CD4-positive, alpha-beta T cell (primary cell): ENCODE measurements at places on chromosomes 3 and 15. TPM values are rescaled to one million over a fixed set of nuclear protein-coding genes. Genes with fewer than 3 reads are reported as not detected.
A peak's percentile ranks its signal among the peaks of the same experiment; 100 is the strongest.

Gene GATM
- total RNA-seq = 0.70 TPM

Gene PLAAT1
- total RNA-seq = not detected

Gene XIRP1
- not detected for total RNA-seq

Gene GADL1
- not detected for total RNA-seq

Gene PLA2G4E
- total RNA-seq = not detected

Gene FBXL22
- total RNA-seq = 0.66 TPM

Gene AADACL2
- total RNA-seq = not detected

Gene LRRC31
- total RNA-seq = not detected

Gene RASGRP1
- total RNA-seq = 66.6 TPM

DNA sequence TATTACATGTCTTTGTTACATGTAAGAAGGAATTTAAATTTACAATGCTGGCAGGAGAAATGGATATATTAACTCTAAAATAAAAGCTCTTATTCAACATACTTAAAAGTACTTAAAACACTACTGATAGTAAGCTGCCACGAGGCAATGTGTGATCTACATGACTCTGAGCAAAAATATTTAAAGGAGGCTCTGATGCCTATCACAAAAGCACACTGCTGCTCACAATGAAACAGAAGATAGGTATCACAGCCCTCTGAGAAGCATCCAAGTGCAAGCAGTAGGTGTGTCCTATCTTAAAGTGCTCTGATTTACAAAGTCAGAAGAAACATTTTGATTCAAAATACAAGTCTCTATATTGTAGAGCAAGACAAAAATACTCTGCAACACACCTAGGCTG, 371.2 kb upstream of the WNT5A start:
- H3K27me3 ChIP-seq = peaks cover 3% of the 10 kb centered on the region
- H3K4me1 ChIP-seq = no peaks in the 10 kb centered on the region
- no peak overlapping the region for H3K27ac ChIP-seq
- H3K4me3 ChIP-seq = no peak overlapping the region

- no peak overlapping the region for H3K27ac ChIP-seq
- no peaks in the 10 kb centered on the region for H3K27me3 ChIP-seq
- no peak overlapping the region for H3K4me3 ChIP-seq
- H3K4me1 ChIP-seq = no peaks in the 10 kb centered on the region
Observed at GRCh38 chr15:56989411-56989924, 71.0 kb downstream of the TCF12 start.

DNA sequence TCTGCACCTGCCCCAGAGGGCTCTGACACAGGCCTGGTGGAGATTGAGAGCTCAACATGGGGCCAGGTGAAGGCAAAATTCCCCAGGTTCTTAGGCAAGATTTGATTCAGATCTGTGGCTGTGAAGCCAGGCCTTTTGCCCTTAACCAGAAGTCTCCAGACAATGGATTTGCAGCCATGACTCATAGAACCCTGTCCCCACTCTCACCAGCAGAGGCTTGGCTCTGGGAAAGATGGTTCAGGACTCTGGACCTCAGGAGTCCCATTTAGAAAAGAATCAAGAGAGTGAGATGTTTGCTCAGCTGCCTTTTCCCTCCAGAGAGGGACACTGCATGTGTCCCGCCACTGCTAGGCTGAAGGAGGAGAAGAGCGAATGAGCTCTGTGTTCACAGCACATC, 361.4 kb upstream of the ICE2 start:
- H3K36me3 ChIP-seq = no peaks in the 10 kb centered on the region
- H3K4me1 ChIP-seq = peaks cover 78% of the 10 kb centered on the region
- H3K27ac ChIP-seq = peak overlapping the region; percentile 59
- peak overlapping the region; percentile 59 for H3K4me3 ChIP-seq

DNA sequence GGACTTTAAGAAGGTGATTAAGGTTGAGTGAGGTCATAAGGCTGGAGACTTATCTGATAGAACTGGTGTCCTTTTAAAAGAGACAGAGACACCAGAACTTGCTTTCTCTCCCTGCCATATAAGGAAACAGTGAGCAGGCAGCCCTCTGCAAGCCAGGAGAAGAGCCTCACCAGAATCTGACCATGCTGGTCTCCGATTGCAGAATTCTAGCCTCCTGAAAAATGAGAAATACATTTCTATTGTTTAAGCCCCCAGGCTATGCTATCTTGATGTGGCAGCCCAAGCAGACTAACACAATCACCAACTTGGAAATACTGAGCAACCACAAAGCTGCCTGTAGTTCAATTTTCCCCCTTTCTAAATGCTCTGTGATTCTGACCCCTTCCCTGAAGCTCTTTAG, 161.4 kb upstream of the RARB start:
- H3K4me1 ChIP-seq = no peaks in the 10 kb centered on the region
- no peak overlapping the region for H3K27ac ChIP-seq
- no peaks in the 10 kb centered on the region for H3K27me3 ChIP-seq
- H3K4me3 ChIP-seq = no peak overlapping the region
- no peaks in the 10 kb centered on the region for H3K36me3 ChIP-seq
- DNase-seq = no peak

- no peak overlapping the region for H3K27ac ChIP-seq
- no peak overlapping the region for H3K4me3 ChIP-seq
- H3K36me3 ChIP-seq = no peaks in the 10 kb centered on the region
- DNase-seq = no peak
Observed at GRCh38 chr3:138408751-138409570, 25.5 kb upstream of the ESYT3 start.

DNA sequence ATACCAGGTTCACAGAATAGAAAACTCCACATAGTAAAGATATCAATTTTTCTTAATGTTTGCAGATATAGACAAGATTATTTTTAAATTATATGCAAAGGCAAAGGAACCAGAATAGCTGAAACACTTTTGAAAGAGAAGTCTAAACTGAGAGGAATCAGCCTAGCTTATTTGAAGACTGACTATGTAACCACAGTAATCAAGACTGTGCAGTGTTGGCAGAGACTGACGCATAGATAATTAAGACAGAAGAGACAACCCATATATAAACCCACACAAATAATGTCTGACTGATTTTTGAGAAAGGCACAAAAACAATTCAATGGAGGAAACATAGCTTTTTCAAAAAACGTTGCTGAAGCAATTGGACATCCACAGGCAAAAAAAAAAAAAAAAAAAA, 28.6 kb upstream of the ACKR4 start:
- no peaks in the 10 kb centered on the region for H3K27me3 ChIP-seq
- H3K4me1 ChIP-seq = no peaks in the 10 kb centered on the region
- H3K4me3 ChIP-seq = no peak overlapping the region
- H3K36me3 ChIP-seq = no peaks in the 10 kb centered on the region
- H3K27ac ChIP-seq = no peak overlapping the region

GRCh38 chr3:112619295-112619694, 21.6 kb downstream of the CCDC80 start:
- no peak for DNase-seq
- no peaks in the 10 kb centered on the region for H3K4me1 ChIP-seq
- no peak overlapping the region for H3K27ac ChIP-seq

DNA sequence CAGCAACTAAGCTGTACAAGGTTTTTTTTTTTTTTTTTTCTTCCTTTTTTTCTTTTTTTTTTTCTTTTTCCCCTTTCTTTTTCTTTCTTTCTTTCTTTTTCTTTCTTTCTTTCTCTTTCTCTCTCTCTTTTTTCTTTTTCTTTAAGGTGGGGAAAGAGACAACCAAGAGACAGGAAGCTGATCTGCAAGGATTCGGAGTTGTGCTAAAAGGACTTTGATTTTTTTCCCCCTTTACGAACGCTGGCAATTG, 148 bp downstream of the RBMS3 start:
- H3K36me3 ChIP-seq = no peaks in the 10 kb centered on the region
- H3K4me1 ChIP-seq = peaks cover 10% of the 10 kb centered on the region
- H3K4me3 ChIP-seq = peak overlapping the region; percentile 48
- no peaks in the 10 kb centered on the region for H3K27me3 ChIP-seq

DNA sequence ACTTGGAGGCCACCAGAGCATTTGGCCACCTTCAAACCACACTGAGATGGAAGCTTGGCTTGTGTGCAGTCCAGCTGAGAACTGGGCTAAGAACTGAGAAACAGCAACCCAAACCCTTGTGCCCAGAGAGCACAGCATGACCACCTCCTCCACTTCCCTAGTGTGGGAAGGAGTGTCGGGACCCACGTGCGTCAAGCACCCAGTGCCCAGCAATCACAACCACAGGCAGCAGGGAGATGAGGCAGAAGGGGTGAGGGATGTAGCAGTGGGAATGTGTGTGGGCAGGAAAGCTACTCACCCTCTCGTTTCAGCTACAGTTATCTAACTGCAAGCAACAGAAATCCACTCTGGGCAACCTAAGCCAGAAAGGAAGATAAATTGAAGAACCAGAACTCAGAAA, 25.0 kb upstream of the RFTN1 start:
- H3K36me3 ChIP-seq = no peaks in the 10 kb centered on the region
- no peak overlapping the region for H3K4me3 ChIP-seq
- DNase-seq = no peak
- H3K27ac ChIP-seq = no peak overlapping the region
- H3K27me3 ChIP-seq = peaks cover 5% of the 10 kb centered on the region

DNA sequence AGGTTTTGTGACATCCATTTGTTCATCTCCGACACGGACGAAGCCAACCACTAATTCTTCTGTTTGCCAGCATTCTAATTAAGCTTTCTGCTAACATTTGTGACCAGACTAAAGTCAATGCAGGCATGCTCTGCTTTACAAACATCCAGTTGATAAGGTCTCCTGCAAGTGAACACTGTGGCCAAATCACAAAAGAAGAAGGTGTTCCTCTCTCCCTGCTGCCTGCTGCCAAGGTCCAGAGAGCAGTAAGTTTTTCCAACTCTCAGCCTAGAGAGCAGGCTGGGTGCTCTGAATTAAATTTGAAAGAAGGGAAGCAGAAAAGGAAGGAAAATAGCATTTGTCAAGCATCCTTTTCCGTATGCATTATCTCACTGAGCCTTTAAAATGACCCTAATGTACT, 133.6 kb downstream of the ATP8B4 start:
- no peaks in the 10 kb centered on the region for H3K27me3 ChIP-seq
- no peak for DNase-seq
- no peaks in the 10 kb centered on the region for H3K36me3 ChIP-seq
- no peak overlapping the region for H3K27ac ChIP-seq

GRCh38 chr3:9704347-9705322, 1.0 kb downstream of the CPNE9 start:
- H3K4me1 ChIP-seq = peaks cover 14% of the 10 kb centered on the region
- H3K36me3 ChIP-seq = peaks cover 23% of the 10 kb centered on the region
- H3K4me3 ChIP-seq = peak overlapping the region; percentile 13
- peaks cover 15% of the 10 kb centered on the region for H3K27me3 ChIP-seq

GRCh38 chr3:45549961-45550360, 44.6 kb upstream of the LIMD1 start:
- H3K27me3 ChIP-seq = no peaks in the 10 kb centered on the region
- H3K4me3 ChIP-seq = no peak overlapping the region
- no peak for DNase-seq
- no peak overlapping the region for H3K27ac ChIP-seq
- no peaks in the 10 kb centered on the region for H3K4me1 ChIP-seq

DNA sequence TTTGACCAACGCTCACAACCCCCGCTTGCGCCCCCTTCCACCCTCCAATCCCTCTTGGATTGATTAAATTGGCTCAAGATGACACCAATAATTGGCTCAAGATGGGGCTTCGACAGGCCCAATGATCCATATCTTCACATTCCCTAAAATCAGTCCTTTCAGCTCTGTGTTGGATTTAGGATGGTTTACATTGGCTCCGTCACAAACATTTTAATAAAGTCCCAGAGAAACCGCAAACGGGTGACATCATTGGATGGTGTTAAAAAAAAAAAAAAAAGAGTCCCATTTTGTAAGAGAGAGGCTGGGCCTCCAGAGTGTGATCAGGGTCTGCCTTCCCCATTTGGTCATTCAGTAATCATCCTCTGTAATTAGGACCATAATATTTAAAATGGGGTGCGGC, 113.4 kb upstream of the MRPS22 start:
- H3K4me3 ChIP-seq = no peak overlapping the region
- H3K36me3 ChIP-seq = no peaks in the 10 kb centered on the region
- no peaks in the 10 kb centered on the region for H3K4me1 ChIP-seq
- no peak for DNase-seq

GRCh38 chr15:31100738-31101137, 787 bp downstream of the TRPM1 start:
- no peak overlapping the region for H3K4me3 ChIP-seq
- no peak for DNase-seq
- H3K36me3 ChIP-seq = no peaks in the 10 kb centered on the region
- no peaks in the 10 kb centered on the region for H3K4me1 ChIP-seq

- H3K27me3 ChIP-seq = no peaks in the 10 kb centered on the region
- no peak overlapping the region for H3K4me3 ChIP-seq
- H3K27ac ChIP-seq = no peak overlapping the region
Observed at GRCh38 chr3:53075743-53076140, 29.9 kb upstream of the SFMBT1 start.

DNA sequence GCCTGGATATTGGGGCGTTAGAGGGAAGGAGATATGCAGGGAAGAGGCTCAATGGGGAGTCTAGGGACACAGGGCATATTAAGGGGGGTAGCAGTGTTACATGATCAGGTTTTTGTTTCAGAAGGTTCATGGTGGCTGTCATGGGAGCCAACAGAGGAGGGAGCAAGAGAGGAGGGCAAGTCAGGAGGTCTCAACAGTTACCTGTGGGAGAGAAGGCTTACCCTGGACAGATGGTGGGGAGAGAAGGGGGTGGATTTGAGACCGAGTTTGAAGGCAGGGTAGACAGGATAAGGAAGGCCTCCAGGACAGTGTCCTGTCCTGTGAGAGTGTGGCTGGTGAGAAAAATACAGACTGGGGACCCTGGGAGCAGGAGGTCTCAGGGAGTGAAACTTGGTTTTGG, 3.8 kb upstream of the WNT7A start:
- H3K27me3 ChIP-seq = peaks cover 4% of the 10 kb centered on the region
- H3K4me3 ChIP-seq = no peak overlapping the region
- H3K4me1 ChIP-seq = peaks cover 29% of the 10 kb centered on the region
- no peak overlapping the region for H3K27ac ChIP-seq
- no peaks in the 10 kb centered on the region for H3K36me3 ChIP-seq

- no peak overlapping the region for H3K4me3 ChIP-seq
- no peak for DNase-seq
- H3K36me3 ChIP-seq = no peaks in the 10 kb centered on the region
- no peaks in the 10 kb centered on the region for H3K4me1 ChIP-seq
- no peak overlapping the region for H3K27ac ChIP-seq
Observed at GRCh38 chr3:138097192-138098172, 17.9 kb downstream of the DZIP1L start.

DNA sequence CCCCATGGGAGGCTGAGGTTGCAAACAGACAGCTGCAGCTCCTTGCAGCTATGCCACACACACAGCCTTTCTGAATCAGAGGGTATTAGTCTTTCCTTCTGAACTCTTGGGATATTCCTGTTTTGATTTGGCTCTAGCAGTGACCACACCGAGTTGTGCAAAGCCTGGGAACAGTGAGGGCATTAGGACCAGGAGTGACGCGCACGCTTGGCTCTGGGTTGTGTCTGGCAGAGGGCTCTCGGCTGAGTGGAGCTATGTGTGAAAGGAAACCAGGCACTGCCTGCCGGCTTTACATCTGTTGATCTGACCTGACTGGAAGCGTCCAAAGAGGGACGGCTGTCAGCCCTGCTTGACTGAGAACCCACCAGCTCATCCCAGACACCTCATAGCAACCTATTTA, at the start of gene GALNT15:
Gene GALNT15, plus strand, starts transcription at position 292 of the 400 bp plus-strand sequence. CDS start 472 bp downstream, outside the sequence.
- H3K27ac ChIP-seq = no peak within 1 kb of the TSS
- H3K36me3 ChIP-seq = no peaks in the 10 kb centered on the region
- no peak for DNase-seq
- no peak within 1 kb of the TSS for H3K4me3 ChIP-seq

- DNase-seq = no peak
- no peak overlapping the region for H3K27ac ChIP-seq
- no peaks in the 10 kb centered on the region for H3K4me1 ChIP-seq
- H3K27me3 ChIP-seq = no peaks in the 10 kb centered on the region
- no peaks in the 10 kb centered on the region for H3K36me3 ChIP-seq
Observed at GRCh38 chr3:61632568-61633175, 71.3 kb downstream of the PTPRG start.

GRCh38 chr15:24772266-24772665, 96.7 kb downstream of the NPAP1 start:
- H3K27ac ChIP-seq = no peak overlapping the region
- DNase-seq = no peak
- no peaks in the 10 kb centered on the region for H3K36me3 ChIP-seq
- H3K4me3 ChIP-seq = peak overlapping the region; percentile 55
- no peaks in the 10 kb centered on the region for H3K27me3 ChIP-seq
